Psoas muscle (tissue), 8 donors: ENCODE measurements at places on chromosomes 12 and 14. TPM values are rescaled to one million over a fixed set of nuclear protein-coding genes. Genes with fewer than 3 reads are reported as not detected.

SLC6A15 gene
- total RNA-seq: not detected

EFS gene
- 2.5 TPM for total RNA-seq

COX8C gene
- 0.54 TPM for total RNA-seq

ACRBP gene
- total RNA-seq: 0.44 TPM

EIF2S3B gene
- 1.1 TPM for total RNA-seq

PLA2G1B gene
- 1.0 TPM for total RNA-seq

SERPINA1 gene
- 4.6 TPM for total RNA-seq

MANSC4 gene
- total RNA-seq: not detected

HOMEZ gene
- 6.3 TPM for total RNA-seq

ZNF605 gene
- total RNA-seq: 6.6 TPM

FLRT2 gene
- 4.2 TPM for total RNA-seq

GRCh38 chr12:130245251-130245650 lies 83.0 kb downstream of the FZD10 start:
- no peaks in the 10 kb centered on the region for H3K36me3 ChIP-seq
- no peaks in the 10 kb centered on the region for H3K4me1 ChIP-seq
- H3K27me3 ChIP-seq: peaks cover 1% of the 10 kb centered on the region

GRCh38 chr12:93358058-93358457 lies 19.7 kb upstream of the NUDT4 start:
- DNase-seq: no peak
- no peaks in the 10 kb centered on the region for H3K27me3 ChIP-seq
- no peak overlapping the region for H3K4me3 ChIP-seq
- H3K27ac ChIP-seq: peak overlapping the region; percentile 6
- no peaks in the 10 kb centered on the region for H3K36me3 ChIP-seq
- peaks cover 33% of the 10 kb centered on the region for H3K4me1 ChIP-seq

DNA sequence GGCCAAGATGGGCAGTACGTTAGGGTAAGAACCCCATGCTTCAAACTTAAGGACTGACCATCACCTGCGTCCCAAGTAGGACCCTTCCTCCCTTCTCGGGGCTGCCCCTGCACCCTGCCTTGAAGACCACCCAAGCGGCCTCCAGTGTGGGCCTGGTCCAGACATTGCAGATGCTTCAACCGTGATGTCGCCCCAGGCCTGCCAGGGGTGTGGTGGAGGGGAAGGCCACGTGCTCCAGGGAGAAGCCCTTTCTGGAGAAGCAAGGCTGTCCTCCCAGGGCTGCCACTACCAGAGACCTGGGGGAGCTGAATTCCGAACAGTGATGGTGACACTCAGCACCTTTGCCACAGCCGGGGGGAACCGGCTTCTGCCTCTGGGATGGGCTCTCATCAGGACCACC lies 13.3 kb downstream of the NGB start:
- peaks cover 3% of the 10 kb centered on the region for H3K27me3 ChIP-seq
- no peak for DNase-seq
- no peaks in the 10 kb centered on the region for H3K36me3 ChIP-seq
- H3K4me3 ChIP-seq: no peak overlapping the region
- H3K4me1 ChIP-seq: no peaks in the 10 kb centered on the region

- no peak for DNase-seq
- H3K4me1 ChIP-seq: no peaks in the 10 kb centered on the region
- peaks cover 47% of the 10 kb centered on the region for H3K36me3 ChIP-seq
- no peak overlapping the region for H3K4me3 ChIP-seq
- no peaks in the 10 kb centered on the region for H3K27me3 ChIP-seq
Observed at GRCh38 chr14:24269910-24270536, 1.4 kb downstream of the RABGGTA start.

DNA sequence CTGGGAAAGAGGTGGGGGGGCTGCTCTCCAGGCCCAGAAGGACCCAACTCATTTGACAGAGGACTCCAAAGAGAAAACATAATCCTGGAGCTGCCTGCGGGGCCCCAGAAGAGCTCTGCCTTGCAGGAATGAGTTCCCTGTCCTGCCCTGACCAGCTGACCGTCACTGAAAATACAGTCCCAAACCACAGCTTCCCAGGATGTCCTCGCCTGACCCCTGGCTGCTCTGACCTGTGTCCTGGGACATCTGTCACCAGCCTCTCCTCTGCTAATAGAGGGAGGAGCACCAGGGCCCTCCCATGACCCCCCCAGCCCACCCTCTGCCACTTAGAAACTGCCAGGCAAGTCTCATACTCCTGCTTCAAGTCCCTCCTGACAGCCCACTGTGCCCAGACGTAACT lies 9.8 kb downstream of the FIGNL2 start:
- H3K36me3 ChIP-seq: no peaks in the 10 kb centered on the region
- no peak overlapping the region for H3K4me3 ChIP-seq
- DNase-seq: no peak
- H3K4me1 ChIP-seq: no peaks in the 10 kb centered on the region
- no peak overlapping the region for H3K27ac ChIP-seq

GRCh38 chr12:93939641-93940325 lies 208.6 kb upstream of the PLXNC1 start:
- no peak overlapping the region for H3K4me3 ChIP-seq
- H3K27ac ChIP-seq: no peak overlapping the region
- H3K4me1 ChIP-seq: peaks cover 8% of the 10 kb centered on the region
- DNase-seq: no peak
- H3K27me3 ChIP-seq: no peaks in the 10 kb centered on the region

GRCh38 chr14:32422440-32422839 lies 93.3 kb downstream of the AKAP6 start:
- H3K27ac ChIP-seq: no peak overlapping the region
- H3K27me3 ChIP-seq: no peaks in the 10 kb centered on the region
- H3K4me1 ChIP-seq: peaks cover 7% of the 10 kb centered on the region

- no peak overlapping the region for H3K4me3 ChIP-seq
- DNase-seq: no peak
- no peaks in the 10 kb centered on the region for H3K36me3 ChIP-seq
Observed at GRCh38 chr14:59688224-59689170, 111.9 kb upstream of the CCDC175 start.

DNA sequence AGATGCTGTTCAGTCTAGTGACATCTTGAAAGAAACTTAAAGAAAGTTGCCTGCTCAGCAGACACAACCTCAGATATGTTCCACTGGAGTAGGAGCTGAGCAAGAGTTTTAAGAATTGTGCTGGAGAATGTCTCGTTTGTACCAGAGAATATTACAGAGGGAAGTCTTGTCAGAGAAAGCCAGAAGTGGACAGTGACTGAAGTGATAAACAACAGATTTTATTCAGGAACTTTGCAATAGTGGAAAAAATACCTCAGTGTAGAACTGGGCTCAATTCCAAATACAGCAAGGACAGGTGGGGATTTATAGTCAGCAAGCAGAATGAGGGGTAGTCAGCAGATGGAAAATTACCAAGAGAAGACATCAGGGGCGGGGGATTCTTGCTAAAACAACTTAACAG lies 18.6 kb downstream of the ZDHHC17 start:
- no peaks in the 10 kb centered on the region for H3K36me3 ChIP-seq
- no peak overlapping the region for H3K27ac ChIP-seq

DNA sequence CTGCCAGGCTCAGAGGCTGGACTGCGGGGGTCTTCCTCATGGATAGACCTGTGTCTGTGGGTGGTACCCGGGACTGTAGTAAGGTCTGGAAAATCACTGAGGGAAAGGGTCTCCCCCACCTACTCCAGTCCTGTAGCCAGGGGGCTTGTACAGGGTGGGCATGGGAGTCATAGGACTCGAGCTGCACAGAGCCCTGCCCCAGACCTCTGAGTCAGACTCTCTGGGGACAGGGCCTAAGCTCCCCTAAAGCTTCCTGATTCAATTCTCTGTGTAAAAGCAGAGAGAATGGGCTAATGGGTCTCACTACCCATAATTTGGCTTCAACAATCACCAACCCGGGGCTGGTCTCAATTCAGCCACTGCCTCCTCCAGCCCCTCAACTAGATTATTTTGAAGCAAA lies 27.0 kb downstream of the LRTM2 start:
- H3K36me3 ChIP-seq: no peaks in the 10 kb centered on the region
- no peak for DNase-seq
- no peaks in the 10 kb centered on the region for H3K4me1 ChIP-seq
- no peak overlapping the region for H3K27ac ChIP-seq
- H3K27me3 ChIP-seq: no peaks in the 10 kb centered on the region
- no peak overlapping the region for H3K4me3 ChIP-seq

GRCh38 chr12:52126050-52126604 lies 46.6 kb downstream of the SMIM41 start:
- no peaks in the 10 kb centered on the region for H3K36me3 ChIP-seq
- peak overlapping the region; percentile 36 for H3K27ac ChIP-seq
- no peak overlapping the region for H3K4me3 ChIP-seq
- no peaks in the 10 kb centered on the region for H3K4me1 ChIP-seq
- no peaks in the 10 kb centered on the region for H3K27me3 ChIP-seq

DNA sequence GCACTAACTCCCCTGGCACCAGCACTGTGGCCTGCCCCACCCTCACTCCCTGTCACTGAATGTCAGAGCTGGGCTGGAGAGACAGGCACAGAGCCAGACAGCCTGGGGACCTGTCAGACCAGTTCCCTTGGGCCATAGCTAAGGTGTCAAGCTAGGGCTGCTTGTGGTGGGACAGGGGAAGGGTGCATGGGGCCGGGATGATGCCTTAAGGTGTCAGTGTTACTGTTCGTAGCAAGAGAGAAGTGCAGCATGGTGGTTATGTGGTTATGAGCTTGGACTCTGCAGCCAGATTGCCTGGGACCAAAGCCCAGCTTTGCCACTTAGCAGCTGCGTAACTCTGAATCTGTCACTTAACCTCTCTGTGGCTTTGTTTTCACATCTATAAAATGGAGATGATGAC lies 3.8 kb downstream of the RAPGEF3 start:
- H3K4me1 ChIP-seq: peaks cover 38% of the 10 kb centered on the region
- DNase-seq: no peak
- peak overlapping the region; percentile 25 for H3K27ac ChIP-seq
- H3K4me3 ChIP-seq: no peak overlapping the region

DNA sequence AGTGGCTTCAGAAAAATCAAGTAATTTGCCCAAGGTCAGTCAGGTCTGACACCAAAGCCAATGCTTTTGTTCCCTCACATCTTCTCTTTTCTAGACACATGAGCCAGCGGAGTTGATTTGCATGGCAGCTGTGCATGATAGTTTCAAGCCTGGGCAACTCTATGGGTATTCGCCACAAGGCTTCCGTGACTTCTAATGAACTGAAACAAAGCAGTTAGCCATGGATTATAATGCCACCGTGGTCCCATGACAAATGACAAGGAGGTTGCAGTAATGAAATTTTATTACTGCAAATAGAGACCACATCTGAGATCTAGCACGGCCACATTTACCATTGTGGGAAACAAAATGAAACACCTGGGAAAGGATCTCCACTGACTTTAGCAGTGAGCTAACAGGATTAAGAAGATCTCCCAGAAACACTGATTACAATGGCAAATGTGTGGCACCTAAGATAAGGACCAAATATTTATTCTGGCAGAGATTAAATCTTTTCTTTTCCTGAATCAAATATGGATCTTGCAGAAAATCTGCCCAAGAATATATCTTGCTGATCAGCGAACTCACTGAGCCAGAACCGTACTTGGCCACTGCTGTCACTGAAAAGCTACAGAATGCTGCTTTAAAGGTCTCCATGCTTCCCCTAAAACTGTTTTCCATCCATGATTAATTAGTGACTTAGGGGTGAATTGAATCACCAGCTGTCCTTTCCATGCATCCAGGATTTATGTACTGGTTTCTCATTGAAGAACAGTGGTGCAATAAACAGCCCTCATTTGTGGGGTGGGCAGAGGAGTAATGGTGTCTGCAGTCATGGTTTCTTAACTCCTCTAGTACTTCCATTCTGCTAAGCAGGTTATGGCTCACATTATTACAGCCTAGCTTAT lies 551.0 kb downstream of the DIO2 start:
- no peak overlapping the region for H3K4me3 ChIP-seq
- no peaks in the 10 kb centered on the region for H3K36me3 ChIP-seq
- H3K4me1 ChIP-seq: no peaks in the 10 kb centered on the region
- H3K27me3 ChIP-seq: no peaks in the 10 kb centered on the region

DNA sequence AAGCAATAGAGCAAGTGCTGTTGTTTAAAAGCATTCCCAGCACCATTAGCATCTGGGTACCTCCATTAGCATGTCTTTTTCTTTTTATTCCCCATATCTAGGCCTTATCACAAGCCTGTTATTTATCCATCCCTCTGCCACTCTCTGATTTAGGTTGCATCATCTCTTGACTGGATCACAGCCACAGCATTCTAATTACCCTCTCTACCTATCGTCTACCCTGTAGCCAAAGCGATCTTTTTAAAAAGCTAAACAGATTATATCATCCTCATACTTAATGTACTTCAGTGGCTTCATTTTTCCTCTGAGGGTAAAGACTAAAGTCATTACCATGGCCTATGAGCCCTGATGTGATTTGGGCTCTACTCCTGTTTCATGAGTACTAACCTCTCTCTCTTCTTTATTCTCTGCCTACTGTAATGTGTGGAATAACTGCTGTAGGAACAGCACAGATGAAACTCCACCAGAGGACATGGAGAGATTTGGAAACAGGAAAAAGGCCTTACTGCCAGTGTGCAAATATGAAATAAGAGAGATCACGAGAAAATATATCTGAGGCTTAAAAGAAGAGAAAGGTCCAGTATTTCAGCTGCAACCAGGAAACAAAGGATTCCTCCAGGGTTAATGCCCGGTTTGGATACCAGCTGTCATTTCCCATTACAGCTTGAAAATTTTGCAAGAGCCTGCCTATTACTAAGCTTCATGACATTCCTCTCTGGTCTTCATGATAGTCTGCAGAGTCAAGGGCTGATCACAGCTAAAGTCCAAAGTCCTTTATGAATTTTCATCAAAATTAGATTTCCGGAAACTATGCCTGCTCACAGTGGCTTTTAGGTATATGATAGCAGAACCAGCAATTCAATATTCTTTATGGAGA lies 422.5 kb upstream of the PDE3A start:
- no peaks in the 10 kb centered on the region for H3K4me1 ChIP-seq
- H3K27ac ChIP-seq: no peak overlapping the region
- DNase-seq: no peak

- no peaks in the 10 kb centered on the region for H3K36me3 ChIP-seq
- no peaks in the 10 kb centered on the region for H3K4me1 ChIP-seq
- peaks cover 2% of the 10 kb centered on the region for H3K27me3 ChIP-seq
- no peak overlapping the region for H3K4me3 ChIP-seq
- no peak for DNase-seq
- no peak overlapping the region for H3K27ac ChIP-seq
Observed at GRCh38 chr12:76010732-76011458, 20.7 kb downstream of the PHLDA1 start.

DNA sequence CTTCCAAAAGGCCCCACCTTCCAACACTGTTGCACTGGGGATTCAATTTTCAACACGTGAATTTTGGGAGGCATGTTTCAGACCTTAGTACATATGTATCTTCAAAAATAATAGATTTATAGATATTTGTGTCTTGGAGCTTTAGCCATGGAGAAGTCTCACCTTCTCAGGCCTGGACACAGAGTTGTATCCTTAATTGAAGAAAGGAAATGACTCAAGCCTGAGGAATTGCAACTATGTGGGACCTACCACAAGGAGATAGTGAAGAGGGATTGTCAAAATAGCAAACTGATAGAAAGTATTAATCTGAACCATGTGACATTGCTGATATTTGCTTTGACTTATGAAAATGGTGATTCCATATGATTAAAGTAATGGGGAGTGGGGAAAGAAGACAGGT lies 89.8 kb downstream of the ACSS3 start:
- no peak for DNase-seq
- no peaks in the 10 kb centered on the region for H3K27me3 ChIP-seq
- peaks cover 11% of the 10 kb centered on the region for H3K36me3 ChIP-seq
- no peak overlapping the region for H3K27ac ChIP-seq
- H3K4me3 ChIP-seq: no peak overlapping the region

GRCh38 chr12:20863056-20863455 lies 52.6 kb downstream of the SLCO1B3 start:
- H3K27me3 ChIP-seq: no peaks in the 10 kb centered on the region
- DNase-seq: no peak
- no peak overlapping the region for H3K27ac ChIP-seq
- no peaks in the 10 kb centered on the region for H3K36me3 ChIP-seq
- no peaks in the 10 kb centered on the region for H3K4me1 ChIP-seq
- no peak overlapping the region for H3K4me3 ChIP-seq
